ENCODE measurements at places on chromosomes 12 and 14.

DNA sequence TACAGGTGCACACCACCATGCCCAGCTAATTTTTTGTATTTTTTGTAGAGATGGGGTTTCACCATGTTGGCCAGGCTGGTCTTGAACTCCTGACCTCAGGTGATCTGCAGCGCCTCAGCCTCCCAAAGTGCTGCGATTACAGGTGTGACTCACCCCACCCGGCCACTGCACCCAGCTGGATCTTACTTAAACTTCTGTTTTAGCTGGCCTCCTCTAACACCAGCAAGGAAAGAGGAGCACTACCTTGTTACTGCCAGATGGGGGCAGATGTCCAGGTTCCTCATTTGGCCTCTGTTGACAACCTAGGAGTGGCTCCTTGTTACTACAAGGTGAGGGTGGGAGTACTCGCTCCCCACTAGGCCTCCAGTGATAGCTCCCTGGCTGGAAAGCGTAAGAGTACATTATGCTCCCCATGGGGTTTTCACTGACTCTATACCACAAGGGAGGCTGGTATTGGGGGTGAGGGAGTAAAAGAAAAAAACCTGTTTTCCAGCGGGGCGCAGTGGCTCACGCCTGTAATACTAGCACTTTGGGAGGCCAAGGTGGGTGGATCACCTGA, 13.2 kb upstream of the ARF6 start:
- no peaks in the 10 kb centered on the region for H3K27me3 ChIP-seq
- peak; percentile 69 for DNase-seq
- H3K27ac ChIP-seq: no peak overlapping the region
- peaks cover 15% of the 10 kb centered on the region for H3K4me1 ChIP-seq

- H3K36me3 ChIP-seq: no peaks in the 10 kb centered on the region
- H3K27ac ChIP-seq: no peak overlapping the region
- no peaks in the 10 kb centered on the region for H3K4me1 ChIP-seq
- no peak for DNase-seq
Measured at GRCh38 chr12:106687672-106688071, 86.8 kb upstream of the RIC8B start.

GRCh38 chr14:102779574-102780315, 2.5 kb downstream of the TRAF3 start:
- DNase-seq: no peak
- H3K27me3 ChIP-seq: no peaks in the 10 kb centered on the region
- peaks cover 71% of the 10 kb centered on the region for H3K4me1 ChIP-seq
- no peaks in the 10 kb centered on the region for H3K36me3 ChIP-seq
- H3K4me3 ChIP-seq: peak overlapping the region; percentile 24
- peak overlapping the region; percentile 90 for H3K27ac ChIP-seq

DNA sequence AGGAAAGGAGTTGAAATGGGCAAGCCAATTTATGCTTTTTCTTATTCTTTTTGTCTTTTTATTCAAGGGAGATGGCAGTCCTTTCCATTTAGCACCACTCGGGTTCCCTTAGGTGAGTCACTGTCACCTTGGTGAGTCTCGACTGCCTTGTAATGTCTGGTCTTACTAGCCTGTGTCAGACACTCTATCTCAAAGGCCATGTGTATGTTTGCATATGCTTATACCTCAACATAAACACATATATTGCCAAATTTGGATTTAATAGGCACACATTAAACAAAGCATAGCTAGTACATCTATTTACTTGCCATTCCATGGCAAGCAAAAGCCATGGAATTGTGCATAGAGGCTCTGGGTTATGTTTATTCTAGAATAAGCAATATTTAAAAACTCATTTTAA, 624.9 kb upstream of the FOXG1 start:
- H3K36me3 ChIP-seq: no peaks in the 10 kb centered on the region
- H3K4me3 ChIP-seq: no peak overlapping the region
- H3K27ac ChIP-seq: no peak overlapping the region
- H3K27me3 ChIP-seq: no peaks in the 10 kb centered on the region
- H3K4me1 ChIP-seq: no peaks in the 10 kb centered on the region

DNA sequence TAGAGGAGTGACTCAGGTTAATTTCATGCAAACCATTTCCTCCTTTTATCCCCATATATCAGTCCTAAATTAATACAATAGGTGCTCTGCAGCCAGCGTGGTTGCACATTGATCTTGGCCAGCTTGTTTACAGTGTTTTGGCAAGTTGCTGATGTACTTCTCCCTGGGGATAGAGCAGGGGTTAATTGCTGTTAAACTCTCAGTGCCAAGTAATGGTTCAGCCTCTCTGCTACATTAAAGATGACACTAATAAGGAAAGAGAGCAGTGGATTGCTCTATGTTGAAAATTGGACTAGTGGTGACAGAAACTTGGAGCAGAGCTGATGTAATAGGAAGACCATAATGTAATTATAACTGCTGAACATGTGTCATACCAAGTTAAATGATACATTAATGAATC, 717.5 kb downstream of the RERGL start:
- no peak for DNase-seq
- no peaks in the 10 kb centered on the region for H3K27me3 ChIP-seq
- H3K27ac ChIP-seq: no peak overlapping the region
- H3K4me3 ChIP-seq: no peak overlapping the region
- H3K36me3 ChIP-seq: no peaks in the 10 kb centered on the region

GRCh38 chr12:126534495-126534894, 1469.3 kb downstream of the AACS start:
- H3K4me3 ChIP-seq: no peak overlapping the region
- H3K27ac ChIP-seq: no peak overlapping the region
- no peaks in the 10 kb centered on the region for H3K36me3 ChIP-seq

GRCh38 chr14:59633486-59633885, 56.9 kb upstream of the CCDC175 start:
- H3K4me3 ChIP-seq: no peak overlapping the region
- no peaks in the 10 kb centered on the region for H3K36me3 ChIP-seq
- H3K4me1 ChIP-seq: no peaks in the 10 kb centered on the region
- DNase-seq: no peak
- no peak overlapping the region for H3K27ac ChIP-seq

- H3K27me3 ChIP-seq: no peaks in the 10 kb centered on the region
- no peaks in the 10 kb centered on the region for H3K36me3 ChIP-seq
- no peak overlapping the region for H3K4me3 ChIP-seq
- no peak overlapping the region for H3K27ac ChIP-seq
Measured at GRCh38 chr12:105343836-105344235, 13.3 kb downstream of the C12orf75 start.

DNA sequence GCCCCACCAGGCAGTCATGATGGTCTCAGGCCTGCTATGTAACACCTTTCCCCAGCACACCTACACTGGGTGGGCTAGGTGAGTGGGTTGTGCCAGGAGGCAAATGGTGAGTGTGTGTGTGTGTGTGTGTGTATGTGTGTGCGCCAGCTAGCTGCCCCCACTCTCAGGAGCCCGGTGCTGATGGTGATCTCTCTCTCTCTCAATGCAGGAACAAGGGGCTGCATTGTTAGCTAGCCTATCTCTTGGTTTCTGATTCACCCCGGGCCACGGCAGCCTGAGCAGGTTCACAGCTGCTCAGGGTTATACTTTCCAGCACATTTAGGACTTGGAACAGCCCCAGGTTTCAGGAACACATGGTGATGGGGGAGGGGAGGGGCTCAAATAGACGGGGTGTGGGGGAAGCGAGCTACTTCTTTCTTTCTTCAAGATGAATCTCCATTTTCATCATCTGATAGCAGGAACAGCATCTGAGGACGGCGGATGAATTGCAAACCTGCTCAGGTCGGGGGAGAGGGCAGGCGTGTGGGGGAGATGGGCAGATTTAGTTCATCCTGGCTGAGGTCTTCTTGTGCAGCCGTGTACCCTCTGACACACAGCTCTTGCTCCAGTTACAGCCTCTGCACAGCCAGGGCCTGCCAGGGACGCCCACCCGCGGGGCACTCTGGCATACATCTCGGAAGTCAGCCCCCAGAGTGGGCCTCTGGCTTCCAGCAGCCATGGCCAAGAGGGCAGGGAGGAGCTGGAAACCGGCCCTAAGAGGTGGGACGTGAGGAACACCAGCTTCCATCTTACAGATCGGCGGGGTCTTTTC, 137.6 kb downstream of the ZFP36L1 start:
- H3K4me3 ChIP-seq: no peak overlapping the region
- no peaks in the 10 kb centered on the region for H3K36me3 ChIP-seq
- peaks cover 10% of the 10 kb centered on the region for H3K4me1 ChIP-seq
- H3K27me3 ChIP-seq: no peaks in the 10 kb centered on the region
- no peak overlapping the region for H3K27ac ChIP-seq
